ENCODE measurements at places on chromosomes 2 and 18.

- DNase-seq: no peak
Observed at GRCh38 chr2:232353096-232353495, 25.5 kb upstream of the ALPP start.

- DNase-seq: no peak
Observed at GRCh38 chr2:235845245-235845644, 322.9 kb downstream of the GBX2 start.

- DNase-seq: no peak
Observed at GRCh38 chr2:144324446-144325045, 195.4 kb downstream of the ZEB2 start.

- no peak for DNase-seq
Observed at GRCh38 chr2:70902579-70902978, 33.1 kb upstream of the ATP6V1B1 start.

DNA sequence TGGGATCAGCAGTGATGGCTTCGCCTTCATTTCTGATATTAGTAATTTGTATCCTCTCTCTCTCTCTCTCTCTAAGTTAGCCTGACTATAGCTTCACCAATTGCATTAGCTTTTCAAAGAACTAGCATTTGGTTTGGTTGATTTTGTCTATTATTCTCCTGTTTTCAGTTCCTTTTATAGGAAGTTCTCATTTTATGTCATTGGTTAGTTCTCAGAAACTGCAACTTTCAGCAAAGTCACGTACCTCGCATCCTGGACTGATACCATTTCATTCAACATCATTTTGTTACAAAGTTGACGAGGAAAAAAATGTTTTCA lies 450.8 kb downstream of the EIPR1 start:
- no peak for DNase-seq

DNA sequence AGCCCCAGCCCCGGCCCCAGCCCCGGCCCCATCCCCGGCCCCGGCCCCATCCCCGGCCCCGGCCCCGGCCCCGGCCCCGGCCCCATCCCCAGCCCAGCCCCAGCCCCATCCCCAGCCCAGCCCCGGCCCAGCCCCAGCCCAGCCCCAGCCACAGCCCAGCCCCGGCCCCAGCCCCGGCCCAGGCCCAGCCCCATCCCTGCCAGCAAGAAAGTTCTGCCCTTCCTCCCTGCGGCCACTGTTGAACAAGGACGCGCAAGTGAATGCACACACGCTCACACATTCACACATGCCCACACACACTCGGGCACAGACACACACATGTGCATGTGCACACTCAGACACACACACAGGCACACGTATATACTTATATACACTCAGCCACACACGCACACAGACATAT lies 287.0 kb downstream of the NDUFA10 start:
- no peak for DNase-seq

DNA sequence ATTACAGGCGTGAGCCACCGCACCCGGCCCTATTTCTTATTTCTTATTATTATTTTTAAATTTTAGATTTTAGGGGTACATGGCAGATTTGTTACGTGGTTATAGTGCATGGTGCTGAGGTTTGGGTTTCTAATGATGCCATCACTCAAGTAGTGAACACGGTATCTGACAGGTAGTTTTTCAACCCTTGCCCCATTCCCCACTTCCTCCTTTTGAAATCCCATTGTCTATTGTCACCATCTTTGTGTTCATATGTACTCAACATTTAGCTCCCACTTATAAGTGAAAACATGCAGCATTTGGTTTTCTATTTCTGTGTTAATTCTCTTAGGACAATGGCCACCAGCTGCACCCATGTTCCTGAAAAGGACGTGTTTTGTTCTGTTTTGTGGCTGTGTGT lies 39.5 kb downstream of the TGIF1 start:
- no peak for DNase-seq

DNA sequence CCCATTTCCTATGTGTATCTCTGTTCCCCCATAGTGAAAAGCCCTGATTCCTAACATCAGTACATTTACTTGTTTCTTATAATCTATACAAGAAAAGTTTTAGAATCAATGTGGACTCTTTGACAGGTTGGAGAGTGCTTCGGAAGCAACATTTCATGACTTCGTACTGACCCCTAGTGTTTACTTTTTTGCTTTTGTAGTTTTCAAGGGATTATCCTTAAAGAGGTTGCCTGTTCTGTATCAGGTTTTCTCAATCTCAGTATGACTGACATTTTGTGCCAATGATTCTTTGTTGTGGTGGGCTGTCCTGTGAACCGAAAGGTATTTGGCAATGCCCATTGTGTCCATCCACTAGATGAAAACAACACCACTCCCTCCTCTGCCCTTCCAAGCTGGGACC lies 43.3 kb upstream of the SERPINB2 start:
- DNase-seq: no peak

- DNase-seq: no peak
Observed at GRCh38 chr2:86783615-86784339, 6.9 kb downstream of the CD8A start.

DNA sequence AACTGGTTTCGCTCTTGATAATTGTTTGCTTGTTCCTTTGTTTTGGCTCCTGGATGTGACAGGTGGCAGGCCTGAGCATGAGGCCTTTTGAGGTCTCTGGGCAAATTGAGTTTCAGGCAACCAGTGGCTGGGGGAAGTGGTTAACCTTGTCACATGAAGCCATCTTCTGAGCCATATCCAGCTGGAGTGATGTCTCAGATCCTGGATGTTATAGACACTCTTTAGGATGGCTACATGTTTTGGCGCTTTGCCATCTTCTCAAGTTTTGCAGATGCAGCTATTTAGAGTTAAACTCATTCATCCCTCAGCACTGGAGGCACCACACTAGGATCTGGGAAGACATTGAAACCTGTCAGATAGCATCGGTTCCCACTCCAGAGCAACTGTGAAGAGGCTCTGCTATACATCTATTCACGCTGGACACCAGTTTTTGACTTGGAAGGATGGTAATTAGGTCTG lies 25.3 kb upstream of the TACR1 start:
- no peak for DNase-seq

- DNase-seq: no peak
Observed at GRCh38 chr18:63258749-63259566, 60.6 kb downstream of the BCL2 start.

GRCh38 chr2:72291059-72291458 lies 143.4 kb upstream of the CYP26B1 start:
- DNase-seq: no peak

DNA sequence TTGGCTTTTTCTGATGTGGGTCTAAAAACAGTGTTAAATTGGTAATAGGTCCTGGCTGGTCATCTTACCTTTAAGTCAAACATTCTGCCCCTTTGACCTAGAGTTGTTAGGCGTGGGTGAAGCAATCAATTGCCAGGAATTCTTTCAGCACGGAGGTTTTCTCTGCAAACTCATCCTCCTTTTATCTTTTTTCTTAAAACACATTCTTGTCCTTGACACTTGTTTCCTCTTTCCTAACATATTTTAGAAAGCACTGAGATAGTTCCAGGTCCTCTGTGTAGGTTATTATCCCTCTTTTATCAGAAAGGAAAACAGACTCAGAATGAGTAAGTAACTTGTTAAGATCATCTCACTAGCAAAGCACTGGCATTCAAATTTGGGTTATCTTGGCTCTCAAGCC lies 18.6 kb upstream of the AP1S3 start:
- DNase-seq: no peak

DNA sequence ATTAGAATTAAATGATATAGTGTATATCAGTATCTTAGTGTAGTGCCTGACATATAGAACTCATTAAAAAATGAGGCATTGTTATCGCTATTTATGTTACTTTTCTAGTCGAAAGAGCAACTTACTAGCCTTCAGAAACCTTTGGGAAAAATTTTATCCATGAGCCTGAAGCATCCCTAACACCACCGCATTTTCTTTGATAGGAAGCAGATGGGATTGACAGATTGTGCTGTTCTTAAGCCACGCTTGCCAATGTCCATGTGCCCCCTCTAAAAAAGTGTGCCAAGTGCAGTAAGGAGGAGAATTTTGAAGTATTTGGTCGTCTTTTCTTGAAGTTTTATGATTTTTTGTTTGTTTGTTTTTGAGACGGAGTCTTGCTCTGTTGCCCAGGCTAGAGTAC lies 29.1 kb downstream of the PPM1B start:
- DNase-seq: no peak

DNA sequence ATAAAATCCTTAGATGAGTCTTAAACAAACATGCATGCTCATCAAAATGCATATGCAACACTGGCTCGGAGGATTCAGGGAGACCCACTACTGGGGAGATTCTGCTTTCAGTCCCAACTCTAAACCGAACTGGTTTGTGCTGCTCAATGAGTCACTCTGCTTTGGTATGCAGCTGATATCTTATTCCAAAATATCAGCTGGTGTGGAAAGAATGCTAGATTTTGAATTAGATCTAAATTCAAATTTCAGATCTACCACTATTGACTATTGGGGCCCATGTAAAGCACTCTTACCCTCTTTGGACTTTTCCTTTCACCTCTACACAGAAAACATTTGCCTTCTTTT lies 39.2 kb upstream of the TTN start:
- DNase-seq: no peak

- no peak for DNase-seq
Observed at GRCh38 chr2:99700482-99701398, 210.9 kb upstream of the REV1 start.

DNA sequence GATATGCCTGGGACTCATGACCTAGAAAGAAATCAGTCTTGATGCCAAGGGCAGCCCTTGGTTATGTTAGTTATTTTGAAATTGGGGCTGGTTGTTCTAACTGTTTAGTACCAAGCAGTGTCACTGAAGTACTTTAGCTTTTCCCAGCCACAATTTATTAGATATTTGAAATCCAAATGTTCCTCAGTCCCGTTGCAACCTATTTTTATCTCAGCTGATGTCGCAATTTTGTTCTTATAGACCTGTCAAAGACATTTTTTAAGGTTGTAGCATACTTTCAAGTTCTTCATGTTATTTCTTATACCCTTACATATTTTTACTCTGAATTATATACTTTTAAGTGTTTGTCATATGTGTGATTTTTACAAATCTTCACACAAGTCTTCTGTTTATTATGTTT lies 100.1 kb downstream of the LRP1B start:
- DNase-seq: no peak

- peak; percentile 53 for DNase-seq
Observed at GRCh38 chr2:17643031-17643615, 102.6 kb downstream of the VSNL1 start.

DNA sequence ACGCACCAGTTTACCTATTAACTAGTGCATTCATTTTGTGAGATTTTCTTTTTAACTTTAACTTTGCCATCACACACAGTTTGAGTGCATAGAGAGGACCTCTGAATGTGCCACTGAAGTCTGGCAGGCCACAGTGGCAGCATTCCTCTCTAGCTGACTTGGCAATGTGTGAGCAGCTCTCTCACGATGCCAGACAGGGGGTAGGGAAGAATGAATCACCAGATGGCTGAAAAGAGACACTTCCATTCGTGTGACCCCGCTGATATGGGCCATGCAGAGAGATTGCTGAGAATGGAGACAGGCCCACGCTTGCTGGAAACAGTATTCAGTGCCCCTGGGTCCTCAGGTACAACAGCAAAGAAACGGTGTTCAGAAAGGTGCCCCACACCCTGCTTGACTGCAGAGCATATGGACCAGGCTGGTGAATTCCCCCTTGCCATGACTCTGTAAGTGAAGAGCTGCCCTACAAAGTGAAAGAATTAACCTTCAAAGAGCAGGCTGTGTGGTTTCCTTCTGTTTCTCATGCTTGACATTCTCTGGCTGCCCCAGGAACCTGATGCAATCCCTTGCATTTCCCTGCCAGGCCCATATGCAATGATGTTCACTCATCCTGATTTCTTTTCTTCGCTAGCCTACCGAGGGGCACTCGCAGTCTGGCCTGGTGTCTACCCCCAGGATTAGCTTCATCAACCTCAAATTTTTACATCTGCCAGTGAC lies 236.1 kb downstream of the CDH20 start:
- DNase-seq: peak; percentile 67

DNA sequence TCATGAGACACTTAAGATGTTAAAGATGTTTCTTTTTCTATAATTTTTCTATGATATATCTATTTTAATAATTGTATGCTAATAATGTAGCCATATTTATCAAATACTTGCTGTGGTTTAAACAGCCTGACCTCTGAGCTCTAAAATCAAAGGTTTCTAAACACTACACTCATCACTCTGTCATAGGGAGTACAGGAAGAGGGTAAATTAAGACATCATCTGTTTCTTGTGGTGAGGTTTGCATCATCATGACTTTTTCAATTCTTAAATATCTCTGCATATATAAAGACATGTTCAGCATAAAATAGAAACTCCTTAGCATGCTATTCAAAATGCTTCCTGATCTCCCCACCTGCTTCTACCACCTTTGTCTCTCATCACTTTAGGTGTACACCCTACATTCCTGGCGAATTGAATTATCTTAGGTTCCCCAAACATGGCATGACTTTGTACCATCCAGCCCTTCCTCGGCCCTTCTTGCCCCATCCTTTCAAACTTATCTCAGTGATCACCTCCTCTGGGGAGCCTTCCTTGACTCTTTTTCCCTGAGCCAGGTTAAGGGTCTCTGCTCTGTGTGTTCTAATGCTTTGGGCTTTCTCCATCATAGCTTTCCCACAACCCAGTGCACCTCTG lies 105.3 kb upstream of the TTN start:
- DNase-seq: no peak

DNA sequence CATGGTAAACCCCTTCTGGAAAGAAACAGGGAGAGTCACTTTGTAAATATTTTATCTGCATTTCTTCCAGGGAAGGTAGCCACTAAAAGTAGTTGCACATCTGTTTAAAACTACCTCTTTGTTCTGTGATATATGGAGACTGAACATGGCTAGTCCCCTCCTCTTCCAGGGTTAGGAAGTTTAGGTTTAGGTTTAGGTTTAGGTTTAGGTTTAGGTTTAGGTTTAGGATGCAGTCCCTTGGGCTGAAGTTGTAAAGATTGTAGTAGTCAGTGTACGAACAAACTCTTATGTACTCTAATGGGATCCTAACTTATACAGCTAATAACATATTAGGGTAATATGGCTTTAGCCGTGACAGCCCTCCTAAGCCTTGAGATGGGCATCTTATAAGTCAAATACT lies 880.2 kb upstream of the TMEFF2 start:
- no peak for DNase-seq

DNA sequence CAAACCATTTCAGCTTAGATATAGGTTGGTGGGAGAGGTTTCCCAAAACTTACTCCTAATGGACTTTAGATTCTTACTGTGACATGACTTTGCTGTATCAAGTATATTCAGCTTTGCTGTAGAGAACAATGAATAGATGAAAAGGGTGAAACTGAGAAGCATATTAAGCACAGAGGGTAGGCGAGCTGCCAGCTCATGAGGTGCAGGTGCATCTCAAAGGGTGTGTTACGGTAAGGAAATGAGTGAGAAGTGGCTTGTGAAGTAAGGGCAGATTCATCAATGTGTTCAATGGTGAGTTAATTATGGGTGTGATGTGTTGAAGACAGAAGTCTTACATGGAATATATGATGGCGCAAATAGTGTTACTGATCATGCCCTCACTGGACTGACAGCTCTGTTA lies 49.3 kb downstream of the CD8B2 start:
- DNase-seq: no peak

- no peak for DNase-seq
Observed at GRCh38 chr2:44450082-44450481, 88.3 kb downstream of the CAMKMT start.
